ENCODE measurements at places on chromosomes 16 and 17.

DNA sequence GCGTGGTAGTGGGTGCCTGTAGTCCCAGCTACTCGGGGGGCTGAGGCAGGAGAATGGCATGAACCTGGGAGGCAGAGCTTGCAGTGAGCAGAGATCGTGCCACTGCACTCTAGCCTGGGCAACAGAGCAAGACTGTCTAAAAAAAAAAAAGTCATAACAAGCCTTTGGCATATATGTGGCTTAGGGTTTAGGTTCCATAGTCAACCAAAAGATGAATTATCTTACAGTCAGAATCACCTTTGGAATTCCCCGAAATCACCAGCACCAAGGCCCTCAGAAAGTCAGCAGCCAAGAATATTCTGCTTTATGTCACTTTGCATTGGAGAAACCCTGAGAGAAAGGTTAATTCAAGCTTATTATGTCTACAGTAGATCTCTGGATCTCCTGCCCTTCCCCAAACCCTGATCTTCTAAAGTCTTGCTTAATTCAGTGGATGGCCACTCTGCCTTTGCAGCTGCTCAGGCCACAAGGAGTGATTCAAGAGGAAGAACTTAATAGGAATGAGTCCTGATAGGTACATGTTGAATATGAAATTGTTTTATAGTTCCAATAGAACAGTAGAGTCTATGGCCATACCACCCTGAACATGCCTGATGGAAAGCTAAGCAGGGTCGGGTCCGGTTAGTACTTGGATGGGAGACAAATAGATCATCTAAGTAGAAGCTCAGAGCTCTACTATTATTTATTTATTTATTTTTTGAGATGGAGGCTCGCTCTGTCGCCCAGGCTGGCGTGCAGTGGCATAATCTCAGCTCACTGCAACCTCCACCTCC lies 196.0 kb upstream of the CACNG5 start:
- no peak for DNase-seq

DNA sequence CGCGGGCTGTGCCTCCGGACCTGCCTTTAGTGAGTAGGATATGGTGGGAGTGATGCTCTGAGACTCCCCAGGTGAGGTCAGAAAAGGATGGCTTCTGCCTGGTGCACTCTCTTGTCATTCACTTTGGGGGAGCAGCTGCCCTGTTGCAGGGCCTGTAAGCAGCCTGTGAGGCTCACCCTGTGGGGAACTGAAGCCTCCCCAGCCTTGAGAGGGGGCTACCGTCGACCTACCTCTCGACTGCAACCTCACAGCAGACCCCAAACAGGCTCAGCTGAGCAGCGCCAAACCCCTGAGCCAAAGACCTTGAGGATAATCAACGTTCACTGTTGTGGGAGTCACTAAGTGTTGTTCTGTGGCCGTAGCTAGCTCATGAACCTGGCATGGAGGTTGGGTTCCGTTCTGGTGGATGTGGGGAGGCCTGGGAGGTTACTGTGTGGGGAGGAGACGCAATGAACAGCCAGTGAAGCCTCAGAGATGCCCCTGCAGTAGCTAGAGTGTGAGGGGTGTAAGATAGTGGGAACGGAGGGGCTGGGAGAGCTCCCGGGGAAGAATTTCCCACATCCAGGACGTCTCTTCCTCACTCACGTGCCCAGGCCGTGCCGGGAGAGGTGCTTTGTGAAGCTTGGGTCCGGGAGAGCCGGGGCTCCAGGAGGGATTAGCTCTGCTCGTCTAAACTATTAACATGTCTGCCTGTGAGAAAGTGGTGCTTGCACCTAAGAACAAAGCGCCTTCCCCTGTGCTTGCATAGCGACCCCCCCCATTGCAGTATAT lies 38.8 kb downstream of the METRNL start:
- DNase-seq: no peak

DNA sequence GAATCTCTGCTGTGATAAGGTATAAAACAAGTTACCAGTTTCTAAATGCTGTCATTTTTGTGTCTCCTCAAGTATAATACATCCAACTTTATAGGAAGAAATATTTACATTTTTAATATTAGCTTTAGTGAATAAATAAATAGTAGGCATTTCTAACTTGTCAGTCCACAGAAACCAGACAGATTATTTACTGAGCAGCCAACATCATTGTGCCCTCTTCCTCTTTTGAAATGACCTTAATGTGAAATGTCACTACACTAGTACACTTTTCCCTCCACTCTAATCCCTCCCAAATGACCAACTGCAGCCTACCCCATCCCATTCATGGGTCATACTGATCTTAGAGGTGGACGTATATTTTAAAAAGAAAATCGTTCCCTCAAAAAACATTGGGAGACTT lies 9.2 kb downstream of the STXBP4 start:
- DNase-seq: no peak

DNA sequence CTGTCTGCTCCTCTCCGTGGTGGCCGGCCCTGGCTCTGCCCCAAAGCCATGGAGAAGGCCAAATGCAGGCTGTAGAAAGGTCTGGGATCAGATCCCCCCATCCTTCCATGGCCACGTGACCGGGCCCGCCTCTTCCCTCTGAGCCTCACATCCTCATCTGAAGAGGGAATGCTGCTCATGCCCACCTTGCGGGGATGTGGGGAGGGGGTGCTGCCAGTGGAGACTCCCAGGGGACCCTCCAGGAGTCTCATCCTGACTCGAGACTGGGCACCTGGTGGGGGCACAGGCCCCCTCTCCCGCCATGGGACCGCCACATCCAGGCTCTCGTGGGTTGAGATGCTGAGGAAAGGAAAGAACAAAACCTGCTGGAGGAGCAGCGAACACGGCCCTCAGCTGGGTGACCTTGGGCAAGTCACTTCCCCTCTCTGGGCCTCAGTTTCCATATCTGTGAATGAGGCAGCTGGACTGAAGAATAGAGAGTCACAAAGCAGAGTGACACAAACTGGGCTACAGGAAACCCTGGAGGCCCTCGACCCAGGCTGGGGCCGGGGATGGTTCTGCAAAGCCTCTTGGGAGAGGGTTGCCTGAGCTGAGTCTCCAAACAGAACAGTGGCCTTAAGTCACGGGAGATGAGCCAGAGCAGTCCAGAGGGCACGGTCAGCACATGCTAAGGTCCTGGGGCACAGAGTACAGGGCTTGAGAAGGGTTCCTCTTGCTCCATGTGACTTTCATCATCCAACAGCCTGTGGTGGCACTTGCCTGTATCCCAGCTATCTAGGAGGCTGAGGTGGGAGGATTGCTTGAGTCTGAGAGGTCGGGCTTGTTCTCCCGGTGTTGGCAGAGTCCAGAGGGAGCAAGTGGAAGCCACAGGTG lies 30.1 kb downstream of the SOCS1 start:
- DNase-seq: no peak

DNA sequence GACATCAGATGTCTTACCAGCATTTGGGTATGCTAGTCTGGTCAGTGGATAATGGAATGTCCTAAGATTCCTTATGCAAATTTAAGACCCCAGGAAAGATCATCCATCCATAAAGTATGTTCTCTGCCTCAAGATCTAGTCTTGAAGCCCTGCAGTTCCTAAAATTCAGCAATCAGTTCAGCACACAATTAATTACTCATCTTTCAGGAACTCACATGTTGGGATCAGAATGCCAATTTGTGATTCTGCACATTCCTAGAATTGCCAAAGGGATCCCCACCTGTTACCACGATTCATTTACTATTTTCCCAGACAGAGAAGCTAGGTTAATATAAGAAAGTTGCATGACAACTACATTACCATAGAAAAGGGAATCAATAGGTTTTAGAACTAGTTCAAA lies 3.2 kb downstream of the OR2C1 start:
- DNase-seq: no peak

Measured in activated T-helper 1 cell treated with Interleukin-2 at 50 U/mL for 16 hours (primary cell).